Caudate nucleus (tissue), 63 donors: ENCODE measurements at places on chromosomes 2 and 18.

DNA sequence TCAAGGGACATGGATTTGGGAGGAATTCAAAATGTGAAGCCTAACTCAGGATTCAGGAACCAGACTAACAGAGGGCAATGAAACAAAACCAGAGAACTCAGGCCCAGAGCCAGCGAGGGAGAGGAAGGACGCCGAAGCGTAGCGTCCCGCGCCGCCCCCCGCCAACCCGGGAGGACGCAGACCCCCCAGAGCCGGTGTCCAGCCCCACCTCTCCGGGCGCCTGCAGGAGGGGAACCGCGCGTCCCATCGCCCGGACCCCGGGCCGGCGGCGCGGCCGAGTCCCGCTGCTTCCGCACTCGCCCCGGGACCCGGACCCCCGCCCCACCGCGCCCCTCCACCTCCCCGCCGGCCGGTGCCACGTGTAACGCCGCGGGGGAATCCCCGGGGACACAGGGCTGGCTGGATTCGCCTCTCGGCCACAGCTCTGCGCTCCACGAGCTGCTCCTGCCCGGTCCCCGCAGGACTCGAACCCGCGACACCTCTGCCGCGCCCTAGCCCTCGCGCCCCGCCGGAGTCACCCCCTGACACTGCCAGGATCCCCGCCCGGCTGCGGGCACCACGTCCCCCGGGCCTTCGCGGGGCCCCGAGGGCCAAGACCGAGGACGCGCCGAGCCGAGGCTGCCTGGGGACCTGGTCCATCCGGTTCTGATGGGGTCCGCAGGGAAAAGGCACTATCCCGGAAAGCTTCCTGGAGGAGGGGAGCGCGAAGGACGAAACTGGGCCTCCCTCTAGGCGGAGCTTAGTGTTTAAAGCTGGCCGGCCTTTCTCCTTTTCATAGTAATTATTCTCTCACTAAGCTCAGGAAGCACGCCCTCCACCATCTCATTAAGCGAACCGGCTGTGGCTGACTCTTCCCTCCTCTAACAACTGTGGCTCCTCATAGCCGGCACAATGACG is 40.4 kb upstream of the FAM124B start:
- no peak for DNase-seq

DNA sequence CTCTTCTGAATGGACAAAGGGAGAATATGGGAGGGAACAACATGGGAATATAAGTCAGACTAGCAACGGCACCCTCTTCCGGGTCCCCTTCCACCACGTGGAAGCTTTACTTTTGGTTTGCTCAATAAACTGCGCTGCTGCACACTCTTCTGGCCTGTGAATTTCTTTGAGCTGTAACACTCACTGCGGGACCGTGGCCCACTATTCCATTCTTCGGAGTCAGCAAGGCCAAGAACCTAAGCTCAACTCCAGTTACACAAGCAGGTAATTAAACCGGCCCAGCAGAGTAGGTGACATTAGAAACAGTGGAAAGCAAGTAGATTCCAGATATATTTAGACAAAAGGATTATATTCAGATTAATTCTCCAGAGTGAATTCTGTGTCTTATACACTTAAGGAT is 697.4 kb upstream of the NXPH2 start:
- DNase-seq = no peak

- DNase-seq = no peak
Observed at GRCh38 chr2:122194546-122194945, 439.1 kb downstream of the TSN start.

DNA sequence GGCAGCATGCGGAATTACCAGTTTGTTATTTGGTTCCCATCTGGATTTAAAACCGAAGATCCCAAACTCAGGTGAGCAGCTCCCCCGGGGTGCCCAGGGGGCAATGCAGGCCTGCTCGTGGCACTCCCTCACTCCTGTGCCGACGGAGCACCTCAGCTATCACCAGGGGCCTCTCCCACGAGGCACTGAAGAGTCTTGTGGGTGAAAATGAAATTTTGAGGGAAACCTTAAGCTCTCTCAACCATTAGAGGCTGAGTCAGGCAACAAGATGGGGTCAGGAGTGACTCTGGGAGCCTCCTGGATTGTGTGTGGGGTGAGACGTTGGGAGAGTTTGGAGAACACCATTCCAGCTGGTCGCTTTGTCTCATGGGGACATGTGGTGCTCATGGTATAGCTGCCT is 189.0 kb downstream of the PRKCE start:
- no peak for DNase-seq

GRCh38 chr2:37689751-37690150 is 18.3 kb upstream of the CDC42EP3 start:
- no peak for DNase-seq

GRCh38 chr2:187429989-187430388 is 18.1 kb downstream of the CALCRL start:
- no peak for DNase-seq

DNA sequence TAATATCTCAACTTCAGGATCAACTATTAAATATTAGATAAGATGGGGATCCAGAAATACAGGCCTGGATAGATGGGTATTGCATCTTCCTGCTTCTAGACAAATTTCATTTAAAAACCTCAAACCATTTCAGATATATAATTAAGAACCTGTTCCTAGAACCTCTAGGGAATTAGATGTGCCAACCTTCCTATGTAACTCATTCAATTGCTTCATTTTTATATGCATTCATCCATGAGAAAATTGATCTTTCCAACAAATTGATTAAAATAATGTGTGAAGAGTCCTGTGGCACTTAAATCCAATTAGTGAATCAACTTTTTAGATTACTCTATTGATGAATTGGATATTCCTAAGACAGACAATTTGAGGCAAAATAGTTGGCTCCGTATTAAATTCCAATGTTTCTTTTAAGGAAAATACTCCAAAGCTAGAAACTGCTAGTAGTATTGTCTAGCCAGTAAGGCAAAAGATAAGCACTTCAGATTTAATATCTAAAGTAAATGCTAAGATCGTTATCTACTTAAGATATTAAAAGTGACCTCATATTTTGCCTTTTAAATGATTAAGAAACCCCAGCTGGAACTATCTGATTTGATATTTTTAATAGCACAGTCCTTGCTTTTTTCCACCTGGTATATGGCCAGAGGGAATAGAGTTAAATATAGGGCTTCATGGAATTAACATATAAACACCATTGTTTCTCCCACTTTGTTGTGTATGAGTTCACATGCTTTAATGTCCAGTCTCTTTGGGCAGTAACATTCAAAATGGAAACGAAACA is 35.8 kb downstream of the DARS1 start:
- no peak for DNase-seq

GRCh38 chr2:202072226-202072625 is 829 bp upstream of the KIAA2012 start:
- no peak for DNase-seq

- no peak for DNase-seq
Observed at GRCh38 chr2:43803113-43803512, 29.3 kb downstream of the DYNC2LI1 start.

- DNase-seq = peak; percentile 82
Observed at GRCh38 chr2:25255745-25256487, 85.8 kb downstream of the DNMT3A start.

- DNase-seq = no peak
Observed at GRCh38 chr2:39821871-39822270, 42.8 kb upstream of the THUMPD2 start.

GRCh38 chr2:106104332-106105062 is 89.6 kb downstream of the UXS1 start:
- no peak for DNase-seq

- no peak for DNase-seq
Observed at GRCh38 chr18:58241026-58241679, 197.1 kb downstream of the NEDD4L start.

- DNase-seq = no peak
Observed at GRCh38 chr2:109703798-109704197, 89.6 kb downstream of the SOWAHC start.

- no peak for DNase-seq
Observed at GRCh38 chr2:28438532-28439063, 45.9 kb downstream of the FOSL2 start.

- DNase-seq = no peak
Observed at GRCh38 chr2:168314236-168314635, 66.8 kb upstream of the STK39 start.

DNA sequence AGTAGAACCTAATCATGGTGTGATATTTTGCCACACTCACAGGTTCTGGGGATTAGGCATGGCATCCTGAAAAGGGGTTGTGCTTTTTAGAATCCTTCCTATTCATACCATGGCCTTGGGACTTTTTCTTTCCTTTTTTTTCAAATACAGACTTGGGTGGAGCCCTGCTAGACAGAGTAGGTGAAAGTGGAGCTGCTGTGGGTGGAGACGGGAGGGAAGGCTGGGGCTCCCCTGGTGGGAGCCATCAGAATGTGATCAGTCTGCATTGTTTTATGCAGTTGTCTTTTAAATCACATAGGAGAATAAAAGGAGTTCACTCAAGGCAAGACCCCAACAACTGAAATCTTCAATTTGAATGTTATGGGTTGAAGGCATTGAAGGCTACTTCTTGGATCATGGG is 130.2 kb downstream of the VAPA start:
- no peak for DNase-seq

- no peak for DNase-seq
Observed at GRCh38 chr2:1002350-1002749, 51.7 kb downstream of the SNTG2 start.

DNA sequence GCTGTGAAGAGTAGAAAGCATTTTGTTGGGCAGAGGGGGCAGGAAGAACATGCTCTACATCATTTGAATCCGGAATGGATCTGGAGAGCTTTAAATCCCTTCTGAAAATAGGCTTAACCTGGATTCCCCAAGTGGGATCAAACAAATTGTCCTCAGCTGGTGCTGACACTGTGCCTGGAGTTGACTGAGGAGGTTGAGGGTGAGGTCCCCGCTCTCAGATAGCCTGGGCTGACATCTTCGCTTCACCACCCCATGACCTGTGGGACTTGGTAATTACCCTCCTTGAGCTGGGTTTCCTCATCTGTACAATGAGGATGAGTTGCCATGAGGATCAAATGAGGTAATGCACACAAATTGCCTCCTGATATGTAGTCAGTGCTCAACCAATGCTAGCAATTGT is 117.8 kb upstream of the SMAD2 start:
- DNase-seq = no peak

- peak; percentile 22 for DNase-seq
Observed at GRCh38 chr2:239164335-239164871, 236.4 kb downstream of the HDAC4 start.

DNA sequence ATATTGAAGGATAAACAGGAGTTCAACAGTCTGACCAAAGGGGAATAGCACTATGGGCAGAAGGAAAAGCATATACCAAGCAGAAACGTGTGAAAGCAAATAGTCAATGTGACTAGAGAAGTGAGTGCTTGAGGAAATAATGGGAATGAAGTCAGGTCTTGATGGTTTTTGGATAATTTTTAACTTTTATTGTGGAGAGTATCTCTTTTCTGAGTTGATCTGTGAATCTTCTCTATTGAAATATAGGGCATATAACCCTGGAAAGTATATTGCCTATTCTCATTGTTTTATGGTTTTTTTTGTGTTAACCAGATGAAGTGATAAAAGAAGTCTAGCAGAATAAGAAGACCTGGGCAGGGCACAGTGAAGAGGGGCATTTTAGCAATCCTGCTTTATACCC is 16.4 kb upstream of the FABP1 start:
- no peak for DNase-seq

DNA sequence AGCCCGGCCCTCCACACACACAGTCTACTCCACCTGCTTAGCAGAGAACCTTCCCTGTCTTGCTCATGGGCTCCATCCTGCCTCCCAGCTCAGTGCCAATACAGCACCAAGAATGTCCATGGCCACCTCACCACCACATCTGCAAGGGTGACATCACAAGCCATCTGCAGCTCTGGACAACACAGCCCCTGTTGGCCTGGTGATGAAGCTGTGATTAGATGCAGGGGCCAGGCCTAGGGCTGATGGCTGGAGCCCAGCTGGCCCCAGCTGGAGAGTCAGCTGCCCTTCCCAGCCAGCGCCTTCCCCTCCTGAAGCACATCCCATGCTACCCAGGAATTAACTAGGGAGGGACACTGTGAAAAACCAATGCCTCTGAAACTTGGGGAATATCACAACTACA is 91.1 kb downstream of the TTC32 start:
- DNase-seq = no peak

DNA sequence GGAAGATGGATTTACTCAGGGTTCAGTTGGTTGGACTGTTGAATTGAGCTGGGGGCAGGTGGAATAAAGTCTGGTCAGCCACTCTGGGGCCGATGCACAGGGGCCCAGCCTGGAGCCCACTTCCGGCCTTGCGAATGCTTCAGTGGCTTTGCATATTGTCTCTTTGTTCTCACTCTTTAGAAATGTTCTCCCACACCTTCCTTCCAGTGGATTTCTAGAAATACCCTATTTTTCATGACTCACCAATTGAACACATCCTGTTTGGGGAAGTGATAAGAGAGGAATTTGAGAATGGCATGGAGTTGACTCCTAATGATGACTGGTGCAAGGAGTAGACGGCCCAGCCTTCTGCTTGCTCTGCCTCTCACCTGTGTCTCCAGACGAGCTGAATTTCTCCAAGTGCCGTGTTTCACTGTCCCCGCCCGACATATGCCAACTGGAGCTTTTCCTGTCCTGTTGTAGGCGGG is 28.1 kb downstream of the ASAP2 start:
- DNase-seq = no peak

GRCh38 chr2:145268931-145269330 is 749.0 kb upstream of the ZEB2 start:
- DNase-seq = no peak

DNA sequence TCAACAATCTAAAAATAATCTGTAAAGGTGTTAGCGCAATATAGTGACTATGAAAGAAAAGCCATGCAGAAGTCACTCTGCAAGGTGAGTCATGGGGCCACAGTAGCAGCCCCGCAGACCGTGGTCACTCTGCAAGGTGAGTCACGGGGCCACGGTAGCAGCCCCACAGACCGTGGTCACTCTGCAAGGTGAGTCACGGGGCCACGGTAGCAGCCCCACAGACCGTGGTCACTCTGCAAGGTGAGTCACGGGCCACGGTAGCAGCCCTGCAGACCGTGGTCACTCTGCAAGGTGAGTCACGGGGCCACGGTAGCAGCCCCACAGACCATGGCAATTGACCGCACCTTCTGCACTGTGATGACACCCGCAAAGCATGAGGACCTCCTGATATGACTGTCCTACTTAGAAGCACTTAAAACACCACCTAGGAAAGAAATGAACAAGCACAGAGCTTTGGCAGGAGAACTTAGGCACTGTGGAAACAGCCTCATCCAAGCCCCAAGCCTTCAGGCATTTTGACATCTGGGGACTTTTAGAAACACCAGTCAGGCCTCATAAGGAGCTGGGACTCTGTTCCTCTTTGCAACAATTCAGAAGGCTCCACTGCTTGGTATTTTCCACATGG is 70.1 kb downstream of the LDLRAD4 start:
- DNase-seq = no peak
